AG20443 (cell line): ENCODE measurements at places on chromosomes 11 and 22.

DNA sequence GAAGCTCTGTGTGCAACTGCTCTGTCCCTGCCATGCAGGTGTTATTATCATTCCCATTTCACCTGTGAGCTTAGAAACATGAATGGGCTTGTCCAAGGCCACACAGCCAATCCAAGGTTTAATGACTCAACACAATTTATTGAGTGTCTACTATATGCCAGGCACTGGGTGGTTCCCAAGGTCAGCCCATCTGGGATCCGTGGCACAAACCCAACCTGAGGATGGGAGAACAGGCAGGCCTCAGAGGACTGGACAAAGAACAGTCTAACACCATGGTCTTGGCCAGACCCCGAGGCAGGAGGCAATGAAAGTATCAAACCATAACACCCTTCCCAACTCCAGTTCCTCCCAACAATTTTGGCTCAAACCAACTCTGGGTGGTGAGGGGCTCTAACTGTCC, 15.7 kb downstream of the SPATA19 start:
- DNase-seq, result no peak

GRCh38 chr11:134628426-134628825, 216.4 kb upstream of the B3GAT1 start:
- DNase-seq, result no peak

GRCh38 chr22:49297871-49298721, 529.6 kb downstream of the BRD1 start:
- no peak for DNase-seq

DNA sequence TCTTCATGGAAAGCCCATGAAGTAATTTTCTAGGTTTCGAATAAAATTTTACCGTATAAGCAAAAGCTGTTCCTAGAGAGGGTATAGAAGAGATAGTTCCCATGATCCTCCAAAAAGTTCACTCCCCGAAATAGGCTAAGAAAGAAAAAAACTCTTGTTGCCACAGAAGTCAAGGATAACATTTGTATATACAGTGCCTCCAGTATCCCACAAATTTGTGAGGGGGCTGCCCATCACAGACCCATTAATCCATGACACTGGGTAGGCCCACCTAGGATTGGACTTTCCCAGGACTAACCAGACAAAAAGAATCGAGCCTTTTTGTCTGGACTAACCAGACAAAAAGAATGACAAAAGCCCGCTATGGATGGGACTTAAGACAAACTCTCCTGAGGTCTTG, 233.0 kb downstream of the DDX10 start:
- no peak for DNase-seq

- DNase-seq, result no peak
These were observed 26.9 kb downstream of the SLC6A5 start for GRCh38 chr11:20626279-20626678.

GRCh38 chr11:45252877-45253276, 33.3 kb downstream of the SYT13 start:
- DNase-seq, result no peak

DNA sequence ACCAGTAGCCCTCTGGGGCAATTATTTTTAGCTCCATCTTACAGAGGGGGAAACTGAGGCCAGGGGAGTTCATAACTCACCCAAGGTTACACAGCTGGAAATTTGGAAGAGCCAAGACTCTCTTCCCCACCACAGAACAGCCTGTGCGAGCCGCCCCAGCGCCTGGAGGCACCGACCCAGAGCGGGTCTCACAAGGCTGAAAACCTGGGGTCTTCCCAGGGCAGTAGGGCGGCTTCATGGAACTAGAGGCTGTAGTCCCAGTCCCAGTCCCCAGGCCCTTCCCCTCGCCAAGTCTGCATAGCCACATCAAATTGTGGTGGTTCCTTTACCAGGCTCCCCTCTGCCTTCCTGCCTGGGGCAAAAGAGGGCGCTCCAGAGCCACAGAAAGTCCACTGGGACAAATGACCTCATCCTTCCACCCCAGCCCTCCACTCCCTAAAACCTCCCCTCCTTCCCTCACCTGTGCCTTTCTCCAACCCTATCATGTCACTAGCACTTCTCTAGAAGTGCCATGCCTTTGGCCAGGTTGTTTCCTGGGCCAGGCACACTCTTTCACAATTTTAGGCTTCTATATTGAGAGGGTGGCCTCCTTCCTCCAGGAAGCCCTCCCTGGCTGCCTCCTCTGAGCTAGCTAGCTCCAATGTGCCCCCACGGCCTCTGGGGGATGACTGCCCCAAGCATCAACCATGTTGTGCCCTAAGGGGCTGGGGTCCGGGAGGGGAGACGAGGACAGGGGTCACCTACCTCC, 15.2 kb upstream of the CDC42EP1 start:
- peak; percentile 76 for DNase-seq

GRCh38 chr11:103929170-103929903, 107.1 kb upstream of the DDI1 start:
- no peak for DNase-seq

GRCh38 chr11:113449743-113450142, 25.5 kb downstream of the DRD2 start:
- no peak for DNase-seq

DNA sequence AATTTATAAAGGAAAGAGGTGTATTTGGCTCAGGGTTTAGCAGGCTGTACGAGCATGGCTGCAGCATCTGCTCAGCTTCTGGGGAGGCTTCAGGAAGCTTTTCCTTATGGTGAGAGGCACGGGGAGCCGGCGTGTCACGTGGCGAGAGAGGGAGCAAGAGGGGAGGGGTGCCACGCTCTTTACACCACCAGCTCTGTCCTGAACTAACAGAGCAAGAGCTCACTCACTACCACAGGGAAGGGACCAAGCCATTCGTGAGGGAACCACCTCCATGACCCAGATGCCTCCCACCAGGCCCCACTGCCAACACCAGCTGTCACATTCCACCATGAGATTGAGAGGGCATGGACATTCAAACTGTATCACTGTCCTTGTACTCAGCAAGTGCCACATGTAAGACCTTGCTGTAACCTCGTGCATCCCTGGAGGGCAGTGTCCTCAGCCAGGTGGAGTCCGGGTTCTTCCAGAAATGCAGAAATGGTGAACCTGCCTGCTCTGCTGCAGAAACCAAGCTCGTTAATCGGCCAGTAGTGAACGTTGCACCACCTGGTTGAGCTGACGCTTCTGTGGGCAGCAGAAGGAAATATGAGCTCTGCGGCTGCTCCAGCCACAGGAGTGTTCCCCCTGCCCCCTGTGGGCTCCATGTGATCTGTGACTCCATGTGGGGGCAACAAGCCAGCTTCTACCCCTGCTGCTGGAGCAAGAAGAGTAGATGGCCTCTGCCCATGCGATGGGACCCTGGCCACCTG, 368.6 kb downstream of the TBC1D22A start:
- DNase-seq, result no peak

GRCh38 chr22:41022470-41023298, 69.7 kb upstream of the EP300 start:
- DNase-seq, result peak; percentile 94

- DNase-seq, result peak; percentile 65
These were observed 11.3 kb downstream of the SHANK2 start for GRCh38 chr11:71240865-71241691.
